ENCODE measurements at places on chromosomes 1 and 21.

DNA sequence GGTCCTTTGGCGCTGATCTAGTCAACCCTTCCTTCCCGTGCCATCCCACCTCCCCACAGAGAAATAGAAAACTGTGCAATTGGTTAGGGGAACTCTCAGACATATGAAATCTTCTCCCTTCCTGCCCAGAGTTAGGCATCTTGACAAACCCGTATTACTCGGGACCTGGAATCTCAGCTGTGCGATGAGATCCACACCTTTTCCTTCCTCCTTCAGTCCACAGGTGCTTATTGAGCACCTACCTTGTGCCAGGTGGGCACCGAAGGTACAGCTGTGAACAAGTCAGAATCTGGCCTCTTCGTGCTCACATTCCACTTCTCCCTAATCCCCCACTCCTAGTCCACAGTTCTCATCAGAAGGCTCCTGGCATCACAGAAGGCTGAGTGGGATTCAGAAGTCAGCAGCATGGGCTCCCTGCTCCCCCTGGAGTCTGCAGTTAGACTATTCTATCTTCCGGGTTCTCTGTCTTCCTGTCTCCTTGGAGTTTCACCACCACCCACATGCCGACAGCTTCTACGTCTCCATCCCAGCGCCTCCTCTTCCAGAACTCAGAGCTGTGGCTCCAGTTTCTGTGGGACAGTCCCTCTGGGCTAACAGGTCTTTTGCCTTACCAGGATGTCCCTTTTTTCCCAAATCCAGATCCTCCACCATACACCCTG, 23.0 kb downstream of the KNCN start:
- DNase-seq: no peak

- DNase-seq: no peak
Measured at GRCh38 chr1:60695716-60696171, 386.6 kb upstream of the NFIA start.

GRCh38 chr1:57423656-57424211, at the start of gene DAB1:
Gene DAB1, minus strand, starts transcription at chr1:57424060. Its CDS starts 133,030 bp downstream, at chr1:57291030.
- no peak for DNase-seq

GRCh38 chr21:17660452-17660851, 47.8 kb upstream of the BTG3 start:
- peak; percentile 33 for DNase-seq

GRCh38 chr1:61839679-61840078, 97.4 kb downstream of the PATJ start:
- DNase-seq: peak; percentile 22

DNA sequence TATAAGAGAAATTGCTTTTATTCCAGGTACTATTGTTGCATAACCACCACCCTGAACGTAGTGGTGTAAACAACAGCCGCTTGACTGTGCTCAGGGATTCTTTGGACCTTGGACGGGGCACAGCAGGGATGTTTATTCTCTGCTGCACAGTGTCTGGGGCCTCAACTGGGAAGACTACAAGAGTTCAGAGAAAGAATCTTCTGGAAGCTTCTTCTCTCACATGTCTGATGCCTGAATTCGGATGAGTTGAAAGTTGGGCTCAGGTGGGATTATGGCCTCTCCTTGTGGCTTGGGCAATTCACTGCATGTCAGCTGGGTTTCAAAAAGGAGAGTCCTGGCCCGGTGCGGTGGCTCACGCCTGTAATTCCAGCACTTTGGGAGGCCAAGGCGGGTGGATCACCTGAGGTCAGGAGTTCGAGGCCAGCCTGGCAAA, 19.0 kb upstream of the SSBP3 start:
- no peak for DNase-seq

All from HS-27A (cell line).